ENCODE measurements at places on chromosomes 16 and 17.

DNA sequence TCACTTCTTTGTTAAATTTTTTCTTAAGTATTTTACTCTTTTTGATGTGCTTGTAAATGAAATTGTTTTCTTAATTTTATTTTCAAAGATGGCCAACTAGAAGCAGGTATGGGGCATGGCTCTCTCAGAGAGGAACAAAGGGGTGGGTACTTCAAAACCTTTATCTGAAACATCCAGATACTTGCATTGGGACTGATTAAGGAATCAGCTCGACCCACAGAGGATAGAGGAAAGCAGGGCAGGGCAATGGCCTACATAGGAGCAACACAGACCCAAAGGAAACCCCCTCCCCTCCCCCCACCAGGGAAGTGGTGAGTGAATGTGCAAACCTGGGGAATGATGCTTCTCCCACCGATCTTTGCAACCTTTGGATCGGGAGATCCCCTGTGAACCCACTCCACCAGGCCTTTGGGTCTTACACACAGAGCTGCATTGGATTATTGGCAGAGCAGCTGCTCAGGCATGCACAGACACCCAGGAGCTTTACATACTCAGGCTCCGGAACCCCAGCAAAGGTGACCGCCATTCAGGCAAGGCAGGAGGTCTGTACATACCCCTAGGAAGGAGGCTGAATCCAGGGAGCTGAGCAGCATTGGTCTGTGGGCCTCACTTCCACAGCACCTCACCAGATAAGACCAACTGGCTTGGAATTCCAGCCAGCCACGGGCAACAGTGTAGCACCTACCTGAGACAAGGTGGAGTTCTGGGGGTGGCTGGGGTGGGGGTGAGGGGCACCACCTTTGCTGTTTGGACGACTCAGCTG is 3.0 kb upstream of the CCR7 start:
- DNase-seq, result no peak

GRCh38 chr16:892536-893255 is 78.1 kb downstream of the LMF1 start:
- DNase-seq, result no peak

DNA sequence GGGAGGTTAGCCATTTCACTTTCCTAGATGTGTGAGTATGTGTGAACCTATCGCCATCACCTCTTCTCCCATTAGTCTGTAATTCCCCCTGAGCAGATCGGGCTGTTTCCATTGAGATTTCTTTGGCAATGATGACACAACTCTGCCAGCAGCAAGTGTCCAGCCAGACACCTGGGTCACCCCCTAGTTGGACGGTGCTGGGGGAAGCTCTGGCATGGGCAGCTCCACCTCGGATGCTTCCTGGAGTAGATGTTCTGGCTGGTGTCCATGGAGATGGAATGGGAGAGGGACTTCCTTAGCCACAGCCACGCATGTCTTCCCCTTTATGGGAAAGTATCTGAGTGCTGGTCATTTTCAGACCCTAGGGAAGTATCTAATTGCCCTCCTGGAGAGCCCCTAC is 247.9 kb upstream of the RPL38 start:
- no peak for DNase-seq

DNA sequence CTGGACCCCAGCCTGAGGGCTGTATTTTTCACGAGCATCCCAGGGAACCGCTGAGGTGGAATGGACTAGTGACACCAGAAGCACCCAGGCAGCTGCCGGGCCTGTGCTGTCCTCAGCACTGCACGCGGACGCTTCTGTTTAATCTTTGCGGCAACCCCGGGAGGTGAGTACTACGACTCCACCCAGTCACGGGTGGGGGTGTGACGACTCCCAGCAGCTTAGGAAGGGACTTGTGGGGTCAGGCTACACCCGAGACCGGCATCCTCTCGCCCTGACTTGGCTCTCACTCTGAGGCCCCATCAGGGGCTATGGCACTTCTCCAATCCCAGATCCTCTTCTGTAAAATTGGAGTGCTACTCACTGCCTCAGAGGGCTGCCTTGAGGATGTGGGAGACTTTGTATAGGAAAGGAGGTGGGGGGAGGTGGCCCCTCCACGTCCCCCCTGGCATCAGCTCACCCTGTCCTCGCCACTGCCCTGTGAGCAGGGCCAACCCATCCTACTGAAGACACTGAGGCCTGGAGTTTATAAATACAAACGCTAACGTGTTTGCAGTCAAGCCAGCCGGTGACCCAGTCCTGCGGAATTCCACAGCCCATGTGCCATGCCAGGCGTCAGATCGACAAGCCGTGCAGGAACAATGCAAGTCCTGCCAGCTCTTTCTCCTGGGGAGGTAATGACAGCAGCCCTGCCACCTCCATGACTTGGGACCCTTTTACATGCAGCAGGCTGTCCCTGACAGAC is 44.4 kb downstream of the PPL start:
- no peak for DNase-seq

- no peak for DNase-seq
These were observed 11.2 kb downstream of the METTL22 start for GRCh38 chr16:8632675-8633182.

- DNase-seq, result no peak
These were observed 2.8 kb downstream of the MT1X start for GRCh38 chr16:56684926-56685590.

- no peak for DNase-seq
These were observed 70.7 kb upstream of the DNAJA2 start for GRCh38 chr16:47043970-47044684.

GRCh38 chr16:66917741-66918140 is 944 bp downstream of the CDH16 start:
- no peak for DNase-seq

DNA sequence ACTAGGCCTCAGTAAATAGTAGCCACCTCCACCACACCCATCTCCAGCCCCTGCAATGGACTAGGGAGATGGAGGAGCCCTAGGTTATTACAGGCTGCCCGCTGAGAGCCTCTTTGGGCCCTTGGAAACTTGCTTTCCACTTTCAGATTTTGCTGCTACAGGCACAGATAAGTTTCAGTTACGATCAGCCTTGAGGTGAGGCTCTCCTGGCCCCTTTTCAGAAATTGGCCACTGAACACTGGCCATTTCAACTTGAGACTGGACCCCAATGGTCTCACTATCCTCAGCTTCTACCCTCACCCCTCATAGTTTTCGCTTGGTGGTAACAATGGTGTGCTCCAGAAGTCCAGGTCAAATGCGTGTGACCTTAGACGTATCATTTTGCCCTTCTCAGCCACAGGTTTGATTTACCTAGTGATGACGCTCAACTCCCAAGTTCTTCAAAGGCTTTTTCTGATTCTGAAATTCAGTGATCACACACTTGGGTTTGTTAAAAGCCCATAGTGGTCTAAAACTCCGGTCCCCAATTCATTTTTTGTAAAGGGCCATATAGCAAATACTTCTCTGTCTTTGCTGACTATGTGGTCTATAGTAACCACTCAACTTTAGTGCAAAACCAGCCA is 1.0 kb downstream of the PMM2 start:
- no peak for DNase-seq

- no peak for DNase-seq
These were observed 1643.5 kb downstream of the TP53TG3F start for GRCh38 chr16:35102780-35103403.

- no peak for DNase-seq
These were observed 380.0 kb upstream of the XYLT1 start for GRCh38 chr16:17850581-17851250.

DNA sequence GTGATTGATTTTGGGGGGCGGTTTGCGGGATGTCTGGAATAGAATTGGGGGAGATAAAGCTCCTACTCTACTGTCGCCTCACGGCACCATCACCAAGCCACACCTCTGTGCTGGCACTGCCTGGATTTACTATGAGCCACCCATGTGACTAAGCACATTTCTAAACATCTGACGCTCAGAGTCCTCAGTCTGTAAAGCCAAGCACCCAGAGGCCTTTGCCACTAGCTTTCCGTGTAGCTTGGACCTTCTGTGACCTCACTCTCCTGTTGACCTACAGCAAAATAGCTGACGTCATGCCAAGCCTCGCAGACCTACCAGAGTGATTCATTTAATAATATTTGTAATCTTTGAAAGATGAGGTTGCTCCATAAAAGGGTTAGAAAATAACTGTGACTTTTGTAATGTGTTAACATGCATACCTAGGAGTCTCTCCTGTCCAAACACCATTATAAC is 38.5 kb upstream of the MYOCD start:
- DNase-seq, result no peak

DNA sequence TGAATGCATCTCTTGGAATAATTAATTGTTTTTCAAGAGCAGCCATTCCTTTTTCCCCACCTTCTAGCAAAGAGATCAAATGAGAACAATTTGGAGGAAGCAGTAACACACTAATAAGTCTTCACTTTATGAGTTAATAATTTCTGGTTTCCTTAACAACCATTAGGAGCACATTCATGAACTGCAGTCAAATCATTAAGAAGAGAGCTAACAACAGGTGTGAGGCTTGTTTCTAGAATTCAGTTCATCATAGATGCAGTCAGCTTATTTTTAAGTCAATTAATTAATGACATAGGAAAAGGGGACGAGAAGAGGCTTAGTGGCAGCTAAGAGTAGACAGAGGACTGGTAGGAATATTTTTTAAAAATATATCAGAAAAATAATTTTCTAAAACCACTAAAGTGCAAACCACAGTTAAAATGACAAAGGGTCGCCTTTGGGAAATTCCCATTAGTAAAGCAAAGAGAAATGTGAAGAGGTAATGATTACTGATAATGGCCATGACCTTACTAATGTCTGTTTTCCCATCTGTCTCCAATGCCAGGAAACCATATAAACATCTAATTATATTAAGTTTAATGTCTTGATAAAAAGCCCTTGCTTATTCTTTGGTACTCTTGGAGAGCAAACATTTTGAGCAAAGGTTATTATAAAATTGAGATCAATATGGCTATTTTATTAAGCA is 184.2 kb downstream of the KCNJ2 start:
- DNase-seq, result no peak

- DNase-seq, result no peak
These were observed 64.4 kb downstream of the EFCAB5 start for GRCh38 chr17:30005709-30006320.

GRCh38 chr16:9114842-9115241 is 23.4 kb downstream of the HAPSTR1 start:
- no peak for DNase-seq

- no peak for DNase-seq
These were observed 23.6 kb downstream of the SIAH1 start for GRCh38 chr16:48361540-48362144.

- no peak for DNase-seq
These were observed 31.0 kb upstream of the PITPNM3 start for GRCh38 chr17:6587310-6587709.

- no peak for DNase-seq
These were observed 33.1 kb downstream of the COG4 start for GRCh38 chr16:70490261-70490660.

GRCh38 chr17:62618647-62619416 is 8.6 kb upstream of the MRC2 start:
- DNase-seq, result no peak

GRCh38 chr17:9266031-9266680 is 244.8 kb downstream of the NTN1 start:
- no peak for DNase-seq

GRCh38 chr16:2751577-2752034 is 832 bp upstream of the SRRM2 start:
- DNase-seq, result no peak

GRCh38 chr17:13638855-13639458 is 37.2 kb upstream of the HS3ST3A1 start:
- DNase-seq, result no peak

GRCh38 chr16:50945171-50945570 is 203.3 kb downstream of the CYLD start:
- DNase-seq, result no peak

DNA sequence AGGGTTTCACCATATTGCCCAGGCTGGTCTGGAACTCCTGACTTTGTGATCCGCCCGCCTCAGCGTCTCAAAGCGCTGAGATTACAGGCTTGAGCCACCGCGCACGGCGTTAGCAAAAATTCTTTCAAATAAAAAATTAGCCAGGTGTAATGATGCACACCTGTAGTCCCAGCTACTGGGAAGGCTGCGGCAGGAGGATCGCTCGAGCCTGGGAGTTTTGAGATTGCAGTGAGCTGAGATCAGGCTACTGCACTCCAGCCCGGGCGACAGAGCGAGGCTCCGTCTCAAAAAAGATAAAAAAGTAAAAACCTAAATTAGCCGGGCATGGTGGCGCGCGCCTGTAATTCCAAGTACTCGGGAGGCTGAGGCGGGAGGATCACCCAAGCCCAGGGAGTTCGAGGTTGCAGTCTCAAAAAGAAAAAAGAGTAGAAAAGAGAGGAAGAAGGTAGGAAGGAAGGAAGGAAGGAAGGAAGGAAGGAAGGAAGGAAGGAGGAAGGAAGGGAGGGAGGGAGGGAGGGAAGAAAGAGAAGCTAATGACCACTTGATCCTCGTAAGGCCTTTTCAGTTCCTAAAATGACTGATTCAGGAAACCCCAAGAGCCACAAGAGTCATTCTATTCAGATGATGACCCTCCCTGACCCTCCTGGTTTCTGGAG is 59.2 kb downstream of the SRL start:
- DNase-seq, result no peak

Measured in stimulated activated CD8-positive, alpha-beta memory T cell treated with anti-CD3 and anti-CD28 coated beads, Interleukin-4, amount 100 ng/mL, for 1 hour (primary cell).